ENCODE measurements at places on chromosomes 12 and 14.

- DNase-seq = no peak
These were observed 49.5 kb upstream of the DIO3 start for GRCh38 chr14:101511620-101512375.

DNA sequence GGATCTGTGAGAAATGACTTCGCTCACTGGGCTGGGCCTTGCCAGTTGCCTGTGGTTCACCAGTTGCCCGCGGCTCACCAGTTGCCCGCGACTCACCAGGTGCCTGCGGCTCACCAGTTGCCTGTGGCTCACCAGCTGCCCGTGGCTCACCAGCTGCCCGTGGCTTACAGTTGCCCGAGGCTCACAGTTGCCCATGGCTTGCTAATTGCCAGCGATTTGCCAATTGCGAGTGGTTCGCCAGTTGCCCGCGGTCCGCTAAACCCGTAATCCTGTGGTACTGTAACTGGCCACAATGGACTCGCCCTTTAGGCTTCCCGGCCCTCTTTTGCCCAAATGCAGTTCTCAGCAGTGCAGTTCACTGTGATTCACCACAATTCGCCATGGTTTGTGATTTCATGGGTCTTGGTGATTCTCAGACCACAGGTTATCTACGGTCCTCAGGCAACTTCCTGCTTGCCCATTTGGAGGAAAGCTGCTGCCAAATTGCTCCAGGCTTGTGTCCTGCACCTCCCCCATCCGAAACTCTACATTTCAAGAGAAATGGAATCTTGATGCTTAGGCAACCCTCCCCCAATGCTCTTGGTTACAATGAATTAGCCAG lies 15.0 kb upstream of the MEG3 start:
- no peak for DNase-seq

DNA sequence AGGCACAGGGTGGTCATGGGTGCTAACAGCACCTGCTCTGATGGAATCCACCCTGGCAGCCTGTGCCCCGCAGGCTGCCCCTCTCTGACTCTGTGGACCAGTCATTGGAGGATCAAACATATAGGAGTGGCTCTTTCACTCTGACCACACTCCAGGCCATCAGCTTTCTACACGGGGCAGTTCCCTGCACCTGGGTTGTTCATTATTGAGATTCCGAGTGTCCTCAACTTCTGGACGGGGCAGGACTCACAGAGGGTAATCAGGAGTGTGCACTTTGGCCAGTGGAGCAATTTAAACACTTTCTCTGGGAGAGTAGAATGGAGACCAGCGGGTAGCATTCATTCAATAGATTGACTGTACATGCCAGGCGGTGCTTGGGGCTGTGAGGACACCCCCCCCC lies 94.8 kb downstream of the NINJ2 start:
- DNase-seq = no peak

GRCh38 chr12:49649892-49650291 lies 26.5 kb downstream of the PRPF40B start:
- no peak for DNase-seq
